ENCODE measurements at places on chromosomes 6 and 20.
A peak's percentile ranks its signal among the peaks of the same experiment; 100 is the strongest.

DNA sequence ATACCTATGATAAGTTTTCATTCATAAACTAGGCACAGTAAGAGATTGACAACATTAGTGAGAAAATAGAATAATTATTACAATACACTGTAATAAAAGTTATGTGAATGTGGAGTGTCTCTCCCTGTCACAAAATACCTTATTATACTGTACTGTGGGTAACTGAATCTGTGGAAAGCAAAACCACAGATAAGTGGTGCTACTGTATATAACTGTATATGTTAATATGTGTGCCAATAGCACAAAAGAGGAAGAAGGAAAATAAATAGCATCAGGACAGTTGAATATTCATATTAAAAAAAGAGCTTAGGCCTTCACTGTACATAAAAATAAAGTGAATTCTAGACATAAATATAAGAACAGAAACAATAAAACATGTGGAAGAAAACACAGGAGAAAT lies 243.5 kb downstream of the CDKAL1 start:
- no peak for DNase-seq

- DNase-seq = no peak
Observed at GRCh38 chr6:42572523-42572922, 8.7 kb downstream of the UBR2 start.

GRCh38 chr6:39997101-39997635 lies 62.9 kb upstream of the MOCS1 start:
- no peak for DNase-seq

DNA sequence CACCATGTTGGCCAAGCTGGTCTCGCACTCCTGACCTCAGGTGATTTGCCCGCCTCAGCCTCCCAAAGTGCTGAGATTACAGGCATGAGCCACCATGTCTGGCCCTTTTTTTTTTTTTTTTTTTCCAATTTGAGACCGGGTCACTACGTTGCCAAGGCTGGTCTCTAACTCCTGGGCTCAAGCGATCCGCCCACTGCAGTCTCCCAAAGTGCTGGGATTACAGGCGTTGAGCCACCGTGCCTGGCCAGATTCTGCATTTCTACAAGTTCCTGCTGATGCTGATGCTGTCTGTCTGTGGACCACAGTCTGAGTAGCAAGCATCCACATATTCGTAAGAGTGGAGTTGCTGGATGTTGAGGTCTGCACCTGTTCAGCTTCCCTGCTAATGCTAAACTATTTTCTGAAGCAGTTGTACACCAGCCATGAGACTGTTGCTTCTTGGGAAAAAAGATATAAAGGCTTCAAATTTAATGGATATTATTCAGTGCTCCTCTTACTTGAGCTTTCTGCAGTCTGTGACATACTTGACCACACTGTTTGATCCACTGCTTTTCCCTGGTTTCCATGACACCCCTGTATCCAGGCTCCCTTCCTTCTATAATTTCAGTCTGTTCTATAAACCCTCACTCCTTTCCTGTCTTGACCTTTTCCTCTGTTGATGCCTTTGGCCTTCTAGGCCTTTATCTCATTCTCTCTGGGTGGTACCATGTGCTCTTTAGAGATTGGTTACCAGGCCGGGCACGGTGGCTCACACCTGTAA lies 10.1 kb upstream of the ZBTB12 start:
- DNase-seq = no peak

- DNase-seq = no peak
Observed at GRCh38 chr6:150005761-150006651, 19.3 kb downstream of the RAET1L start.

GRCh38 chr6:65545920-65546319 lies 161.1 kb downstream of the EYS start:
- DNase-seq = no peak

GRCh38 chr20:59207742-59208357 lies 44.2 kb downstream of the ZNF831 start:
- DNase-seq = no peak

DNA sequence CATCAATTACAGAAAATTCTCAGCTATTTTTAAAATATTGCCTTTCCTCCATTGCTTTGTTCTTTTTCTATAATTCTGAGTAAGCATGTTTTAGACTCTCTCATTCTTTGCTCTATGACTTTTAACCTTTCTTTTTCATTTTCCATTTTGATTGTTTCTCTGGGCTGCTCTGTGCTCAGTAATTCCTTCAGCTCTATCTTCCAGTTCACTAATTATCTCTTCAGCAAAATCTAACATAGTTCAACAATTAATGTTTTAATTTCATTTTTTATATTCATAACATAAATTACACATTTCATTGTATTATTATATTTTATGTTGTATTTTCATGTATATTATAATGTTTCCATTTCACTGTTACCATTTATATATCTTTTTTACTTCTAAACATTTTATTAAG lies 198.8 kb upstream of the NOX3 start:
- DNase-seq = no peak

- no peak for DNase-seq
Observed at GRCh38 chr20:25048519-25048952, 9.4 kb downstream of the ACSS1 start.

GRCh38 chr6:139648430-139649000 lies 274.1 kb upstream of the CITED2 start:
- DNase-seq = no peak

DNA sequence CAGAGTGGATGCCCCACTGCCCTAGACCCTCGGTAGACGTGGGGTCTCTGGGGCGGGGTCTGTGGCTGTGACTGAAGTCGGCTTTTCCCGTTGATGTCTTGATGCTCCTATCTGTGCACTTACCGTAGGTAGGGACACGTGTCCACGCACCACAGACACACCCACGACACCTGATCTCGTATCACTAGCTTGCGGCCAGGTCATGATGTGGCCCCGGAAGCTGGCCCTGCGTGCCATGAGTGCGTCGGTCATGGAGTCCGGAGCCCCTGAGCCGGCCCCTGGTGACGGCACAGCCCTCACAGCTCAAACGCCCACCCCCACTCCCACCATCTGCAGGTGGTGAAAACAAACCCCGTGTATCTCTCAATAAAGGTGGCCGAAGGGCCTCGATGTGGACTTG lies 33.9 kb upstream of the MRGBP start:
- no peak for DNase-seq

DNA sequence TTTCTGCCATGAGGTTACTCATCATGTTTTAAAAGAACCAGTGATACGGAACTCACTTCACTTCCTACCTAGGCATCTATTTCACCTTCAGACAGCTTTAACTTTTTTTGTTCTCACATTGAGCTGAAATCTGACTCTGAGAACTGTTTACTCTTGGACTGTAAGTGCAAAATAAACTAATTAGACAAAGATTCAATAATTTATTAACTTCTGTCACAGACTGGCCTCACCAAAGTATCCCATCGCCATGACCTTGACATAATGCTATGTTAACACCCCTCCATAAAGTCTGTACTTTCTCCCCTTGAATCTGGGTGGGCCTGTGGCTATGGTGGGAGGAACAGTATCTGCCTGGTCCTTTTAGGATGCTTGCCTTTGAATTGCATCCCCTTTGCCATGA lies 448.1 kb downstream of the CBLN4 start:
- no peak for DNase-seq

- no peak for DNase-seq
Observed at GRCh38 chr6:162481938-162482337, 245.6 kb downstream of the PRKN start.

DNA sequence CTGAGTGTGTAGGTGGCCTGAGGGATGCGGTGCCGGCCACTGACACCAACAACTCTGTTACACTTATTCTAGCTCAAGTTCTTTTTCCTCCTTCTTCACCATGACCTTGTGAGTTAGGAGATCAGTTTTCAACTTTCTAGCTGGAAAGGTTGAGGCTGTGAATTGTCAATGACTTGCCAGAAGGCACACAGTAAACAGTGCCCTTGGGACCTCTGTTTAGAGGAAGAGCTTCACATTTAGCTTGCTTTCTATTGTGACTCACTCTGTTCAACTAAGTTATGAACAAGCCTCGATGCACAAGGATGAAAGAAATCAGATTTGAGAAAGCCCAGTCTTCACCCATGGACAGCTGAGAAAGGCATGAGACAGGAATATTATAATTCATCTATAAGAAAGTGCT lies 455.6 kb downstream of the MAFB start:
- no peak for DNase-seq

- no peak for DNase-seq
Observed at GRCh38 chr6:130583268-130583667, 217.5 kb downstream of the TMEM200A start.

DNA sequence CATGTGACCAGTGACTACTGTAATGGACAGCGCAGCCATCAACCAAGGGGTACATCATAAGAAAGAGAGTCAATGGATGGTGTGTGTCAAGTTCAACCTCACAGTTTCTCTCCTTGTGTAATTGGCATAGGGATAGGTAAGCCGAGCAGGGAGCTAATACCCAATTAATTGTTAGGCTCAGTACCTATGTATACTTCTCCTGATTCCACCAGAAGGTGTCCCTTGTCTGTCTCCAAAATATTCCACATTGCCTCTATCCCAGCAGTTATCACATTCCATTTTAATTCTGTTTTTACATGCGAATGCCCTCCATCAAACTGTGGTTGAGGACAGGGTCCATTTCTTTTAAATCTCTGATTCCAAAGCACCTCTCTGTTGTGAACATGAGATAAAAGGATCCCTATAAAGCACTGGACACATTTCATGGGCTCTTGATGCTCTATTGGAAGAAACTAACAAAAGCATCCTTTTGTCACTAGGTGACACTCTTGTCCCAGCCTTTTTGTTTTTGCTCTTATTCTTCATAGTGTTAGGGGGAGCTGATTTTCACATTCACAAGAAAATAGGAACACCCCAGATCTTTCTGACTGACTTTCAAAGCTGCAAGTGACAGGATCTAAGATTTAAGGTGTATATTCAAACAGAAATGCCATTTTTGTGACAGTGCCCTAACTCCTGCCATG lies 38.9 kb downstream of the FBXO9 start:
- no peak for DNase-seq

- no peak for DNase-seq
Observed at GRCh38 chr6:89581689-89582088, 56.9 kb downstream of the LYRM2 start.

- no peak for DNase-seq
Observed at GRCh38 chr6:133802861-133803260, 86.1 kb upstream of the TCF21 start.

DNA sequence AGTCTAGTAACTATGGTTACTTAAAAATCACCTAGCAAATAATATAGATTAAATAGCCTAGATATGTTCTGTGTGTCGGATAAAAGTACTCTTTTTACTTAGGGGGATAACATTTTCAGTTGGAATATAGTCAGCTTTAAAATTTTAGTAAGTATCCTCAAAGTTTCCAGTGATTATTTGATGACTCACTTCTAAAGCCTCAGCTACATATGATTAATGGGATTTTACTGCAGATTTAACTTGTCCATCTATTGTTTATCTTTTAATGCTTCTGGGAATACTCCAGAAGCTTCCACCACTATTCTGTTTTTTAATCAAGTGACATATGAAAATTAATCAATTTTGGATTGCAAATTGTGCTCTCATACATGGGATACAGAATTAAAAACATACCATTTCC lies 8.7 kb upstream of the TENT5A start:
- no peak for DNase-seq

GRCh38 chr20:50277064-50277415 lies 86.4 kb downstream of the CEBPB start:
- DNase-seq = no peak

DNA sequence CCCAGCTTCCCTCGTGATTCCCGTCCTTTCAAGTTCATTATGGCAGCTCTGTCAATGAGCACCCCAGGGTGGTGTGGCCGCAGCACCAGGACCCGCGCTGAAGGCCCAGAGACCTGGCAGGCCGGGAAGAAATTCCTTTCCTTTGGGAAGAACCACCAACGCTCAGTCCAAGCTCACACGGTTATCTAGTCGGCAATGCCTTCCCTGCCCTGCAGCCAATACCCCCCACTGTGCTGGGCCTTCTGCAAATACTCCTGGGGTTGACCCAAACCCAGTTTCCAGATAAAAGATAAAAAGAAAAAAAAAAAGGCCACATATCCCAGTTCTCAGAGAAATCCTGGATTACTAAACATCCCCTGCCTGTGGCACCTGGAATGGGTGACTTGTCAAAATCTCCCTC lies 28.7 kb downstream of the PXDC1 start:
- DNase-seq = no peak

- no peak for DNase-seq
Observed at GRCh38 chr20:58011106-58011946, 217.1 kb downstream of the ANKRD60 start.

DNA sequence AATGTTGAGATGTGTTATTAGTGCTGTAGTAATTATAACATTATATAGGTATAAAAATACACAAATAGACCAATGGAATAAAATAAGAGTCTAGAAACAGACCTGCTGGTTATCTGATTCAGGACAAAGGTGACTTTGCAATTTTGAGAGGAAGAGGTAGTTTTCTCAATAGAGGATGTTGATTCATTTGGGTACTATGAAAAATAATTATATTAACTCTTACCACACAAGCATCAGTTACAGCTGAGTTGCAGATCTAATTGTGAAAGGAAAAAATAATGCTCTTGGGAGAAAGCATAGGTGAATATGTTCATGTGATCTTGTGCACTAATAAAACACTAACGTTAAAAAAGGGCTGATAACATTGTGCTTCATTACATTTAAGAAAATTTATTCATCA lies 103.0 kb downstream of the BCKDHB start:
- DNase-seq = no peak

DNA sequence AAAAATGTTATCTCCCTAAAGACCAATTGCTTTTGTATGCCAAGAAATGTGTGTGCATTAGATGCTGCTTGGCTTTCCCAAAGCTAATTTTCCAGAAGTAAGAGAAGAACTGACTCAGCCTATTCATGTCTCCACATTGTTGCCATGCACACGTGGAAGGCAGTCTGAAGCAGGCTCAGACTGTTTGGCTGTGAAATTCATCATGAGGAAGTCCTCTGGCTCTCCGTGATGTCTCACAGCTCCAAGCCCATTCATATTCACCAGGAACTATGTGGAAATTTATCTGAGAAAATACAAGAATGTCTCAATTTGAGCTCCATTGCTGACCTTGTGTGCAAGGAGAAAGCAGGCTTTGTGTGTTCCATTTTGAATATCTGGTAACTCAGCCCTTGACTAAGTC lies 1022.2 kb upstream of the GJE1 start:
- DNase-seq = no peak

DNA sequence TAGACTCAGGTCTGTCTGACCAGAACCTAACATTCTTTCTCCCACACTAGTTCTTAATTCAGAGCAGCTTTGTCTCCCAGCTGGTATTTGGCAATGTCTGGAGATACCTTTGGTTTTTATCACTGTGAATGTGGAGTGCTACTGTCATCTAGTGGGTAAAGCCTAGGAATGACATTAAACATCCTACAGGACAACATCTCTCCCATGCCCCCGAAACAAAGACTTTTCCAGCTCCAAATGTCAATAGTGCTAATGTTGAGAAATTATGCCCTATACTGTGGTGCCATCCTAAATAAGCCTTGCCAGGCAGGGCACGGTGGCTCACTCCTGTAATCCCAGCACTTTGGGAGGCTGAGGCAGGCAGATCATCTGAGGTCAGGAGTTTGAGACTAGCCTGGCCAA lies 4.2 kb upstream of the TTPAL start:
- no peak for DNase-seq

GRCh38 chr20:43408848-43409576 lies 48.7 kb upstream of the SRSF6 start:
- DNase-seq = peak; percentile 1
